ENCODE measurements at places on chromosomes 1 and 21.

- DNase-seq = no peak
Measured at GRCh38 chr1:175132436-175132835, 60.1 kb downstream of the KIAA0040 start.

GRCh38 chr1:241722947-241723346 is 70.9 kb downstream of the WDR64 start:
- no peak for DNase-seq

- no peak for DNase-seq
Measured at GRCh38 chr1:43387976-43388599, 1.5 kb downstream of the MED8 start.

DNA sequence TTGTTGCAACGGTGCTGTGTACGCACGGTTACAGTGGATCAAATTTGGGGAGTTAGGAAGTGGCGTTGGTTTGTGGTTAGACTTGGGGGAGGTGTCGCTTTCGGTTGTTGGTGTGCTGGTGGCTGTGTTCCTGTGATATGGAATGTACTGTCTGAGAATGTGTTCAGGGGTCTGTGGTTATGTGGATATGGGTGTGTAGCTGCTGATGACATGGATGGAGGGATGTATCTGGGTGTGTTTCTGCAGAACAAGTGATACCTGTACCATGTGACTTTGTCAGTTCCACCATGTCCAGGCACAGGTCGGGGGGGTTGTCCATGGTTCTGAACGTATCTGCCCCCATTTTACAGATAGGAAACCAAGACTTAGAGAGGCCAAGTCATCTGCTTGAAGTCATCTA is 22.7 kb downstream of the PAX7 start:
- no peak for DNase-seq

DNA sequence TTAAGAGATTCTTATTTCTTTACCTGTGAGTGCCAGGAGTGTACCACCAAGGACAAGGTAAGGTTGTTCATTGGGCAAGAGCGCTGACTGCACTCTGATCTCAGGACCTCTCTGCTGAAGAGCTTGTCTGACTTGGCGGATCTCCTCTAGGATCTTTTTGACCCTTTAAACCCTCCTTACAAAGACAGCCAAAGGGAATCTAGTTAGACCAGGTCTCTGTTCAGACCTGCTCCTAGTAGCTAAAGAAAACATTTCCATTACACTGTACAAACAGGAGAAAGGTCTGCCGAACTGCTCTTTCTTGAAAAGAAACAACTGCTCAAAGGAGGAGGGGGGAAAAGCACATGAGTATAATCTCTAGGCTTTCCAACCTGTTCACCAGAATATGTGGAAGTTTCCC is 49.3 kb downstream of the SMYD2 start:
- DNase-seq = no peak

DNA sequence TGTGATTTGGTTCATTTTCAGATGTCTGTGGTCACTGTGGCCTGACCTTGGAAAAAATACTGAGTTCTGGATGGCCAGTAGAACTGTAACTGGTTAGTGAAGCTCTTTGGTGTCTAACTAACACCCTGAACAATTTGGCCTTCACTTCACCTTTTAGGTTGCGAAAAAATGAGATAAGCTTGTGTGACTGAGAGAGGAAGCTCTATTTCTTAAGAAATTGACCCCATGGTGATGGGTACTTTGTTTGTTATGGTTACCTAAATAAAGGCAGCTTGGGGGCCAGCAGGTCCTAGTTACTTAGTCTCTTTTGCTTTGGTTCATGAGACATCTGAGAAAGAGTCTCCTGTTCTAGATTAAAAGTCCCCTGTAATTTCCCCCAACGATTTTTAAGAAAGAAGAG is 181.6 kb downstream of the ZNF326 start:
- no peak for DNase-seq

DNA sequence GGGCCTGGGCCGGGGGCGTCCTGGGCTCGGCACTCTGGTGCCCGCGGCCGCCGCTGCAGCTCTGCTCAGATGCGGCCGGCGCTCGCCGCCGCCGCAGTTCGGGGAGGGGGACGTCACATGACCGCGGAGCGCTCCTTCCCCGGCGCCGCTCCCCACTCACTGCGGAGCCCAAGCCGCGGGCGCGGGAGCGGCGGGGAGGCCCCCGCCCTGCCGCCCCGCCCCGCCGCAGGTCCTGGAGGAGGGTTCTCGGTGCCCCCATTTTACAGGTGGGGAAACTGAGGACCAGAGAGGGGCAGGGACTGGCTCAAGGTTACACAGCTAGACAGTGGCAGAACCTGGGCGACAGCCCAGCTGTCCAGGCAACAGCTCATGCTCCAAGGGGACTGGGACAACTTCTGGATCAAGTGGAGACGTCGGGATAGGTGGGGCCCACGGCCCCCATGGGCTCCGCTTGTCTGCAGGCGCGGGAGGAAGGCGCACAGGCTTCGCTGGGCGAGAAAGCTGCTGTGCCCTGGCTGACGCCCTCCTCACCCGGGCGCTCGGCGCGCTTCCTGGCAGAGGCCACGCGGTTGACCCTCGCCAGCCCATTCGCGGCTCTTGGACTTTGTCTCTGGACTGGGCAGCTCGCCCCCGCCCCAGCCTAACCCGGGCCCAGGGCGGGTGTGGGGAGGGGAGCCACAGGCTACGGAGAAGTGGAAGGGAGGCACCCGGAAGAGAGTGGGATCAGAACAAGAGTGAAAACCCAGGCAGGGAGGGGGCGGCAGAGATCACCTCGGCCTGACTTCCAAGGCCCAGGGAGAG is at the start of gene RAP1GAP:
Gene RAP1GAP, minus strand, starts transcription at position 100 of the 801 bp plus-strand sequence. CDS start 49,325 bp downstream, outside the sequence.
- no peak for DNase-seq

GRCh38 chr1:76140227-76140626 is 65.7 kb downstream of the ST6GALNAC3 start:
- DNase-seq = no peak

DNA sequence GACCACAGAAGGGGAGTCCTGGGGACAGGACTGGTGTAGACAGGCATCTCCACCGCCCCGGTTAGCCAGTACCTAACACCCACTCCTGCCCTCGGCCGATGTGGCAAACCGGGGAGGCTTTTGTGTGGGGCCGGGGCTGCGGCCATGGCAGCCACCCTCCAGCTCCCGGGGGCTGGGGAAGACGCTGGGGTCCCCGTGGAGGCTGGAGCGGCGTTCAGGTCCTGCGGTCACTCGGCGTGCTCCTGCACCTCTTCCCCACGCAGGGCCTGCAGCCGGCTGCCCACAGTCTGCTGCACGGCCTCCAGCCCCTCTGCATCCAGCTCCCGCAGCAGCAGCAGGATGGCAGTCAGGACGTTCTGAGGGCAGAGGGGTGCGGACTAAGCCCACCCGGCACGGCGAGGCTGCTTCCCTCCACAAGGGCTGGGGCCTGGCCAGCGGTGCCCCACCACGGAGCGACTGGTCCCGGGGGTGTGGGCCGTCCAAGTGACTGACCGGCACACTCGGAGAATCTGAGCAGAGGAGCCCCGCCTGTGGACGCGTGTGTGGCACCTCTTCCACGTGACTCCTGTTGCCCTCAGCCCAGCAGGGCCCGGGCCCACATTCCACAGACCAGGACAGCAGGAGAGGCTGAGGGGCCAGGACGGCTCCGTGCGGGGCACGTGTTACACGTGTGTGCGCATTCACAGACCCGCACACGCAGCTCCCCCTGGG is 9.1 kb downstream of the CFAP410 start:
- no peak for DNase-seq

DNA sequence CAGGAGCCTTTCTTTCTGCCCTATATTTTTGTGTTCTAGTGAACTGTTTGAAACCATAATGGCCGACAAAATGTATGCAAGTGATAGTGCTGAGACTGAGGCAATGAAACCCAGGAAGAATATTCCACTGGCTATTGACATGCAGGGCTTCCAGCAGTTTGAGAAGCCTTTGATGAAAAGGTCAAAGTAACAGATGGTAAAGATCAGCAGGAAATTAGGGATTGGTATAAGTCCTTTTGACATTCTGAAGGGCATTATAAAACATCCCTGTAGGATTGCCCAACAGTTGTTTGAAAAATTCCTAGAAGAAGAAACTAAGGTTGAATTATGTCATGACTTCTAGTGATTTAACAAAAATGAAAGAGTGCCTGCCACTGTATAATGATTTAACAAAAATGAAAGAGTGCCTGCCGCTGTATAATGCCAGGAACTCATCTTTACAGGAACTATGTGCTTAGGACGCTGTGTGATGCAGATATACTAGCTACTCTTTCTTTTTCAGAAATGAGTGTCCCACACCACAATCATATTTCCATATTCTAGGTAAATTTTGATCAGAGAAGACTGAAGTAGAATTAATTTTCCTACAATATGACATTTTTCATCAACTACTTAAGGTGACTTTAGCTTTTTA is 283.9 kb upstream of the ST6GALNAC5 start:
- no peak for DNase-seq

- no peak for DNase-seq
Measured at GRCh38 chr1:203088441-203088840, 2.6 kb upstream of the MYOG start.

DNA sequence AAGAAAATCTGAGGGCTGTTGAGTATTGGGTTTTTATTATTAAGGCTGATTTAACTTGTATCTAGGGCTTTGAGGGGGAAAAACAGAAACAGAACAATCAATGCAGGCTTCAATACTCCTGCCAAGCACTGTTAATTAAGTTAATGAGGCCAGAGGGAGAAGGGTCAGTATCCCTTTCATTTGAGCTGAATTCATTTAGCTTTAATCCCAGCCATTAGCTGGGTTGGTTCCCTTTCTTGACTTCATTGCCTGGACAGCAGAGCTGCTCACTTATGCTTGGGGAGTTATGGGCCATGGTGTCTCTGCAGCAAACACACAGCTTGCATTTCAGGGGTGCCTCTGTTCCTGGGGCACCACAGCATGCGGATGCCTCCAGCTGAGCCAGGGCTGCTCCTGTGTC is 16.3 kb downstream of the TLR5 start:
- no peak for DNase-seq

GRCh38 chr1:244427647-244428046 is 24.1 kb downstream of the ADSS2 start:
- no peak for DNase-seq

DNA sequence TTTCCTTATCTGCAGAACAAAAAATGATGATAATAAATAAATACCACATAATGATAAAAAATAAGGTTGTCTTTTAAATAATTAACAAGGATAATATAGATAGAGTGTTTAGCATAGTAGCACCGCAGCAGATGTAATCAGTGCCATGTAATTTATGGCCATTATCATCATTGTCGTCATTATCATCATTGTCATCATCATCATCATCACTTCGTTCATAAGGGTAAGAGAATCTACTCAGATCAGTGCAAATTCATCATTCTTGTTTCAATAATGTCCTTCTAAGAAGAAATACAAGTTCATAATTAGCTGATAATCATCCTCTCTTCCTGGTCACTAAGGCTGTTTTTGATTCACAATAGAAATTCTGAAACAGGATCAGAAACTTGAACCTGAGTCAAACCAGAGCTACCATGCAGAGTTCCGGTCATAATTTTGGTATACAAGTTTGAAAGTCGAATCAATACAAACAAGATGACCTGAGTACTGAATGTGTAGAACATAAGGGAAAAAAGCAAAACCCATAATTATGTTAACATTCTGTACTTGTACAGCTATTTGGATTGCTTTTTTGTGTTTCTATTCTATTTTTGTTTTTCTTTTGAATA is 172.0 kb downstream of the LRRC40 start:
- DNase-seq = no peak

GRCh38 chr1:165152727-165153126 is 203.8 kb downstream of the LMX1A start:
- DNase-seq = no peak

- DNase-seq = no peak
Measured at GRCh38 chr1:65440915-65441314, 20.4 kb downstream of the LEPR start.

GRCh38 chr1:114153261-114154145 is at the start of gene SYT6:
Gene SYT6 (minus strand): TSS chr1:114153869. CDS start chr1:114153772, 97 bp downstream.
- no peak for DNase-seq

- DNase-seq = no peak
Measured at GRCh38 chr1:221241157-221241556, 361.9 kb downstream of the HLX start.

GRCh38 chr1:201999625-202000238 is 10.7 kb upstream of the ELF3 start:
- no peak for DNase-seq

DNA sequence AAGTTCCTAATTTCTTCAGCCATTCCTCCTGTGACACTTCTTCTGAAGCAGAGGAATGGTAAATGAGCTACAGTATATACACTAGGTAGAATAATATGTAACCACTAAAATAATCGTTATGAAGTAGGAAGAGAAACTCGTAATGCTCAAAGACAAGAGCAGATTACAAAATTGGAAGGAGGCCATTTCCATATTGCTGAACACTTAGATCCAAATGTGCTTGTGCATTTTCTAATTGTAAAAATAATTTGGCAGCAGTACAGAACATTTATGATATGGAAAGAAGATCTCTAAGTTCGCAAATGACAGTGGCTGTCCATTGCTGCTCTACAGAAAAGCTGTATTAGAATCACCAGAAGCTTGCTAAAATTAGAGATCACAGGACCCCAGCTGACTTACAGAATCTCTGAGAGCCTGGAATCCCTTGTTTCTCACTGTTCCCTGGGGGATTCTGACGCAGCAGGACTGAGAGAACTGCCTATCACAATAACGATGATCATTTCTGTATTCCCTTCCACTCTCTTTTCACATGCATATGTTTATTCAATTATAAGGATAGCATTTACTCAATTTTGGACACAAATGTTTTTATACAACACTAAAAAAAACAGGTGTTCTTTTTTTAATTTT is 242.1 kb downstream of the OMA1 start:
- no peak for DNase-seq

GRCh38 chr1:207748737-207749528 is 2.9 kb upstream of the CD46 start:
- DNase-seq = no peak

DNA sequence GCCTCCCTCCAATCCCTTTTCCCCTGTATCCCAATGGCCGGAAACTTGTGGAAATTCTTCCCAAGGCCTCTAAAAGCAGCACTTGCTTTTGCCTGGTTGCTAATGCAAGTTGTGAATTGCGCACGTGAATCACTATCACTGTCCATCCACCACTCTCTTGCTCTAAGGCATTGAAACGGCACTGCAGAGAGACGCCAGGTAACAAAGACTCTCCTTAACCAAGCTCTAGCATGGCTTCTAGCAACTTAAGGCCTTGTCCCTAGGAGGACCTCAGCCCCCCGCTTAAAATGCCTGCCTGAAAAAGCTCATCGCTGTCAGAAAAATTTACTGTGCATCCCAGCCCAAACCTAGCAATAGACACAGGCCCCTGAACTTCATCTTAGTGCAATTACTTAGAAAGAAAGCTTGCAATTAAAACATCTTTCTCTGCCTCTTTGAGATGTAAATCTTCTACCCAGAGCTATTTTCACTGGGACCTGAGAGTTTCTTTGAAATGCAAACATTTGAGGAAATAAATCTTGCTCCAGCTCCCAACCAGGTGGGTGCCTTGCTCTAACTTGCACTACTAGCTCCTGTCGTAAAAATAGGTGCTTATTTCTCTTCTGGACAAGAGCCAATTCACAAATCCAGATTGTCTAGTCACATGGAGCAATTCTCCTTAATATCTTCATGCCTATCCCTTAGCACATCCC is 32.9 kb upstream of the ITLN2 start:
- no peak for DNase-seq

- no peak for DNase-seq
Measured at GRCh38 chr1:199857108-199857507, 170.4 kb upstream of the NR5A2 start.

GRCh38 chr1:43405219-43405875 is 15.6 kb downstream of the SZT2 start:
- DNase-seq = no peak
